Activated CD4-positive, alpha-beta T cell treated with anti-CD3 and anti-CD28 coated beads for 24 hours (primary cell): ENCODE measurements at places on chromosomes 2 and 18.

- DNase-seq: no peak
Observed at GRCh38 chr2:237551071-237551574, 15.3 kb upstream of the PRLH start.

DNA sequence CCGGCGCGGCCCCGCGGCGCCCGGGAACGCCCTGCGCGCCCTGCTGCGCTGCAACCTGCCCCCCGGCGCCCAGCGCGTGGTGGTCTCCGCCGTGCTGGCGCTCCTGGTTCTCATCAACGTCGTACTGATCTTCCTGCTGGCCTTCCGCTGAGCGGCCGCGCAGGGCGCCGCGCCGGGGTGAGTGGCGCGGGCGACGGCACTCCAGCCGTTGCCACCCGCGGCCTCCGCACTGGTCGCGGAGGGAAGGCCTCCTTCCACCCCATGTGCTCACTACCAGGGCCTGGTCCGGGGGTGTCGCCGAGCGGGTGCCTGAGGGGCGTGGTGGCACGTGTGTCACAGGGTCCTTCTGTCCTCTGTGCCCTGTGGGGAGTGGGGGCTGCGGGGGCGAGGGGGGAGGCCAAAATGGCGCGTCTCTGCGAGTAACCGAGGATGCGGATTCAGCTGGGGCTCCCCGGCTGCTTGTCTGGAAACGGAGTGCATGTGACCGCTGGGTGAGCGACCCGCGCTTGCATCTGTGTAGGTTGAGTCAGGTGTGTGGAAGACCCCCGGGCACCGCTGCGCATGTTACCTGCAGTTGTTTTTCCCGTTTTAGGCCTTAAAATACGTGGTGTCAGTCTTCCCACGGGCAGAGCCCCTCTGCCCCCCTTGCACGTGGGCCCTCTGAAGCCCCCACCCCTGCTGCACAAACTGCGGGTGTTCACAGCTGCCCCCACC, 58.0 kb downstream of the FAM168B start:
- no peak for DNase-seq

DNA sequence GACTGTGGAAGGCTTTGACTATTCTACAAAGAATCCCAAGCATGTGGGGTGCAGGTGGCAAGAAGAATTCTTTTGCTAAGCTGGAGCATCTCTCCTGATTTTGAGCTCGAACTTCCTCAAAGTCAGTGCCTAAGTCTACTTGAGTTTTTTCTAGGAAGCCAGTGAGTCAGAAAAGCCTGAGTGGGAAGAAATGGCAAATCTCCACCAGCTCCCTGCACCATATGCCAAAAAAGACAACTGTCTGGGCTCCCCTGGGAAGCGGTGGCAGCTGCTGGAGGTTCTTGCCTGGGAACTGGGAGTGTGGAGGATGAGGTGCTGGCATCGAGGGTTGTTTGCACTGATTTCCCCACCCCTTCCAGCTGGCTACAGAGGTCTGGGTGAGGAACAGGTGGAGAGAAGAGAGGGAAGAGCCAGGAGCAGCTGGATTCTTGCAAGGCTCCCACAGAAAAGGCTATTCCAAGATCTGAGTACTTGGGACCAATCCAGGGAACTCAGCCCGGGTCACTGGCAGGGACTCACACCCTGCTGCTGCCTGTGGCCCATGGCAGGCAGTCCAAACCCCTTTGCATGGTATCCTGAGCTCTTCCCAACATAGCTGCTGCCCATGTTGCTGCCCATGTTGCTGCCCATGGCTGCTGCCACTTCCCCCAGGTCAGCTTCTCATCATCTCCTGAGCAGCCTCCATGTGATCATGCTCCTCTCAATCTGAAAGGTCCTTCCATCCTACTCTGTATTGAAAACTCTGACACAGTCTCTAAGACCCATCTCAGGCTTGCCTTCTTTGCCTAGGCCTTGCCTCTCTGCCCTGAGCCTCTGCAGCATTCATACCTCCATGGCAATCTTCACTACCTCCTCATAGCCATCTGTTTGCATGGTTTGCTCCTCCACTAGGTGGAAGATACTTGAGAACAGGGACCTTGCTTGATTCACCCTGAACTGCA, 128.3 kb upstream of the SPATS2L start:
- no peak for DNase-seq

- no peak for DNase-seq
Observed at GRCh38 chr2:118464046-118464445, 375.8 kb downstream of the INSIG2 start.

DNA sequence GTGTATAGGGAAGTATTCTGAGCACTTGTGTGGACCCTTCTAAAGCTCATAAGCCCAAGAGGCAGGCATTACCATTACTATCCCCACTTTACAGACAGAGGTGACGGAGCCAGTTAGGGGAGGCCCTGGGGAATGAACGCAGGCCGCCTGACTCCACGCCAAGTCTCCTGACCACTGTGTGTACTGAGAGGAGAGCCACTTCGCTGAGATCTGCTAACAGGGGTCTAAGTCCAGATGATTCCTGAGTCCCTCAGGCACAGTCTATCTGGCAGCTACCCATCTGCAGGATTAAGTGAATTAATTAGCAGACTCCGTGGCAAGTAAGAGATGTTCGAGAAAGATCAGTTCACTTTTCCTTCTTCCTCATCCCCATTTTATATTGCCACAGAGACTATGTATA, 13.7 kb downstream of the CYB5A start:
- no peak for DNase-seq

DNA sequence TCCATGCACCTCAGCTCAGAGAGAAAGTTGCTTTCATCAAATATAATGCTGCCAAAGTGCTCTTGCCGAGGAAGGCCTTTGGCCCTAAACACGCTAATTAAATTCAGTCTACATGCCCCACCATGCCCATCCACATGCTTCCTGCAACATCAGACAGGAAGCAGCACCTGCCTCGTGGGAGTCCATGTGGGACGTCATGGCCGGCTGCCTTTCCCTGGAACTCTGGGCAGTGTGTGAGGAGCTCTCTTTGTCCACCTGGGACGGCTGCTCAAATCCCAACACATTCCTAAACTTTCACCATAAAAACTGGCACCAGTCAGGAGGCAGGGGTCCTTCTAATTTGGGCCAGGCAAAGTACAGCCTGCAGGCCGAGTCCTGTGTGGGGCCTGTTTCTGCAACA, 23.1 kb downstream of the FAM178B start:
- DNase-seq: no peak

DNA sequence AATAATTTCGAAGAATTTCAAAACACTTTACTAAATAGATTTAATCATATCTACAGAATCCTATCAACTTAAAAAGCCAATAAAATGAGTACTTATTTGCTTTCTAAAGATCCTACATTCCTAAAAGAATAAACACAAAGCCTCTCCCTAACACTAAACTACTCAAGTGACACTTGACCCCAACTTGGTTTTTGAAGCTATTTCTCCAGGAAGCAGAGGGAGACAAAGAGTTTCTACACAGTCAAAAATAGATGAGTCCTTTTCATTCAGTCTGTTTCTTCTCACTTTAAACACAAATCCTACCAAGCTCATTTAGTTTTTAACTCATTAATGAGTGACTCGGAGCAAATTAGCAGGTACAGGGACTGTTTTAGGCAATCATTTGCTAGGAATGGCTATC, 2.1 kb downstream of the ATL2 start:
- DNase-seq: no peak

DNA sequence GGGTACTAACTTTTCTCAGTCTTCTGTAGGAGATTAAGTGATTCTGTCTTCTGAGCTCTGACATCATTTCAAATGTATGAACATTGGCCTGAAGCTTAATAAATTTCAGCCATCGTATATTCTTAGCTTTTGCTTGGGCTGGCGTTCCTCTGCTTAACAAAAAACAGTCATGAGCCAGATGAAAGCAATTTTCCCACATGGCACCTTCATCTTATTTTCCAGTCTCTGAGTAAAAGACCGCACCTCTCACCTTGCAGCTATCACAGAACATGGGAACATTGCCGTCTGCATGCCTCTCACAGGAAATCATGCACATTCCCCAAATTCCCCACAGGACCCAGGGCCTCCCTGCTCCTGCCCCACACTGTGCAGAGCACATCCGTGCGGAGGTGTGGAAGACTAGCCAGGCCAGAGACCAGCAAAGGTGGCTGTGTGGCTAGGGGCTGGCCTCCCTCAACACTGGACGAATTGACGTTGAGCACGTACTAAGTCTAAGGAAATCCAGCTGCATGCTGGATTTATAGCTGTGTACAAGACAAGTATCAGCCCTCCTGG, 531.8 kb upstream of the ID2 start:
- DNase-seq: no peak

DNA sequence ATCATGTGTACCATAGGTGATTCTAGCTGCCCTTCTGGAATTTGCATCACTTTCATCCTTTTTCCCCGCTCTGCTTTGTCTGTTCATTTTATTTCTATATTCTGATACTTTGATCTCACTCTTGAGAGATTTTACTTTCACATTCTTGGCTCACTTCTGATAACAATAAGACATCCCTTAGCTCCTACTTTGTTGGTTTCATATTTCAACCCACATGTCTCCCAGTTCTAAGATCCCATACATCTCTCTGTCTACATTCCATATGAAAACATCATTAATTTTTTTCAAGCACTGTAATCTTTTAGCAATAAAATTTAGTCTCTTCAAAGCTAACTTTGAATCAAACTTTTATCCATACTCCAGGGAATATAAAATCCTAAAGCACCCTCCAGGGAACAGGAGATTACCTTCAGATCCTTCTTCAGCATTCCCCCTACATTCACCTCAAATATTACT, 75.6 kb downstream of the COL3A1 start:
- no peak for DNase-seq

GRCh38 chr2:10236571-10237391, 65.9 kb upstream of the HPCAL1 start:
- no peak for DNase-seq

DNA sequence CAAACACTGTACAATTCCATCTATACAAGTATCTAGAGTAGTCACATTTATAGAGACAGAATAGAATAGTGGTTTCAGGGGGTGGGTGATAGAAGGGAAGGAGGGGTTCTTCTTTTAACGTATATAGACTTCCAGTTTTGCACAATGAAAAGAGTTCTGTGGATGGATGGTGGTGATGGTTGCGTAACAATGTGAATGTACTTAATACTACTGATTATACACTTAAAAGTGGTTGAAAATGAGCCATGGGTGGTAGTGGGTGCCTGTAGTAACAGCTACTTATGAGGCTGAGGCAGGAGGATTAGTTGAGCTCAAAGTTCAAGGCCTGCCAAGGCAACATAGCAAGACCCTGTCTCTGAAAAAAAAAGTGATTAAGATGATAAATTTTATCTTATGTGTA, 85.8 kb downstream of the SETBP1 start:
- DNase-seq: no peak

- no peak for DNase-seq
Observed at GRCh38 chr2:229162015-229162414, 109.1 kb downstream of the PID1 start.
